Peyer's patch (tissue), 4 donors: ENCODE measurements at places on chromosomes 13 and 19. TPM values are rescaled to one million over a fixed set of nuclear protein-coding genes. Genes with fewer than 3 reads are reported as not detected.
A peak's percentile ranks its signal among the peaks of the same experiment; 100 is the strongest.

- no peaks in the 10 kb centered on the region for H3K27me3 ChIP-seq
- peak overlapping the region; percentile 83 for H3K27ac ChIP-seq
These were observed 437 bp downstream of the SUCLA2 start for GRCh38 chr13:48000559-48001113.

The PSG7 gene
- not detected for total RNA-seq

DNA sequence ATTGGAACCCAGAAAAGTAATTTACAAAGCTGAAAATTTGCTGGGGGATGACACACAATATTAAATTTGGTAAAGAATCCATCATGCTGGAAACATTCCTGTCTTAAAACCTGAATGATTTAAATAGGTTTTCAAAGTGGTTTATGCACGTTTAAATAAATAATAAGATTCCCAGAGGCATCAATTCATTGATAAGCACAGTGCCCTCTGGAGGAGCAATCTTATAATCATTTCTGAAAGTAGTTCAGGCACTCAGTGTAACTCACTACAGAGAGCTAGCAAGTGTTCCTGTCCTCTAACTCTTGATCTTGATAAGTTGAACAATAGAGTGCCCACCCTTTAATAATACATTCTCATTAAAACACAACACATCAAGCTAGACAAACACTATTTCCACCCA is 43.5 kb upstream of the SHISA2 start:
- no peak for DNase-seq
- no peaks in the 10 kb centered on the region for H3K27me3 ChIP-seq
- no peaks in the 10 kb centered on the region for H3K4me1 ChIP-seq
- no peak overlapping the region for H3K27ac ChIP-seq
- H3K4me3 ChIP-seq: no peak overlapping the region

The GNA15 gene
- not detected for total RNA-seq

The PSG11 gene
- not detected for total RNA-seq

DNA sequence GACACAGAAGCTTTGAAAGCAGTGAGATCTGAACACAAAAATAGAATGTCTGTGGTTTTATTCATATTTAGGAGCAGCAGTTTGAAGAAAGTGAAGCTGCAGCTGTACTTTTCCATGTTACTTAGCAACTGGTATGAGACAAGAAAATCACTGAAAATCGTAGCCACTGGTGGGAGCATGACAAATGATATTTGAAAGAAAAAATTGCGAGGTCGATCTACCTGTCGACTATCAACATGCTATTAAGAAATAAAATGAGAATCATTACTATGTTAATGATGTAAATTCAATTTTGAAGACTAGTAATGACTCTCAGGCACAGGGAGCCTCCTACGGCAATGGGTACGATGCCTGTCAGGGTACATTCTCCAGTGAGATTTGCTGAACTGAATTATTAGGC is 436.4 kb downstream of the SLITRK5 start:
- no peaks in the 10 kb centered on the region for H3K4me1 ChIP-seq
- no peak for DNase-seq
- H3K27ac ChIP-seq: no peak overlapping the region
- H3K36me3 ChIP-seq: no peaks in the 10 kb centered on the region
- H3K27me3 ChIP-seq: no peaks in the 10 kb centered on the region
- H3K4me3 ChIP-seq: no peak overlapping the region

The USHBP1 gene
- 2.1 TPM for total RNA-seq

DNA sequence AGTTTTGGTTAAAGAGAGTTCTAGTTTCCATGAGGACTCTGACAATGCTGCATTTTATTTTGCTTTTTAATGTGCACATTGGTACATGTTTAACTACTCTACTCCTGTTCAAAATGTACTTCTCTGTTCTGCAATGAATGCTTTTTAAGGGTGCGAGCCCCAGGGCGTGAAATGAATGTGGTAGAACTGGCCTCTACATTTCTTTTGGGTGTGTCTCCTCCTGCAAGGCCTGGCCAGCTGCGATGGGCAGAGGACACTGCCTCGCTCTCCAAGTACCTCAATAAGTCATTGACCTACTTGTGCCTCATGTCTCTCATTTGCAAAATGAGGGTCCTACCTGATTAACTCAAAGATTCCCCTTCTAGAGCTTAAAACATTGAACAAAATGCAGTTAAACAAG is 6.7 kb downstream of the RGS9BP start:
- no peak overlapping the region for H3K27ac ChIP-seq
- H3K27me3 ChIP-seq: no peaks in the 10 kb centered on the region
- DNase-seq: no peak
- no peak overlapping the region for H3K4me3 ChIP-seq
- no peaks in the 10 kb centered on the region for H3K4me1 ChIP-seq

The ONECUT3 gene
- total RNA-seq: not detected

- no peaks in the 10 kb centered on the region for H3K4me1 ChIP-seq
- no peak overlapping the region for H3K27ac ChIP-seq
- no peaks in the 10 kb centered on the region for H3K27me3 ChIP-seq
These were observed 38.4 kb upstream of the TCF3 start for GRCh38 chr19:1690699-1691307.

DNA sequence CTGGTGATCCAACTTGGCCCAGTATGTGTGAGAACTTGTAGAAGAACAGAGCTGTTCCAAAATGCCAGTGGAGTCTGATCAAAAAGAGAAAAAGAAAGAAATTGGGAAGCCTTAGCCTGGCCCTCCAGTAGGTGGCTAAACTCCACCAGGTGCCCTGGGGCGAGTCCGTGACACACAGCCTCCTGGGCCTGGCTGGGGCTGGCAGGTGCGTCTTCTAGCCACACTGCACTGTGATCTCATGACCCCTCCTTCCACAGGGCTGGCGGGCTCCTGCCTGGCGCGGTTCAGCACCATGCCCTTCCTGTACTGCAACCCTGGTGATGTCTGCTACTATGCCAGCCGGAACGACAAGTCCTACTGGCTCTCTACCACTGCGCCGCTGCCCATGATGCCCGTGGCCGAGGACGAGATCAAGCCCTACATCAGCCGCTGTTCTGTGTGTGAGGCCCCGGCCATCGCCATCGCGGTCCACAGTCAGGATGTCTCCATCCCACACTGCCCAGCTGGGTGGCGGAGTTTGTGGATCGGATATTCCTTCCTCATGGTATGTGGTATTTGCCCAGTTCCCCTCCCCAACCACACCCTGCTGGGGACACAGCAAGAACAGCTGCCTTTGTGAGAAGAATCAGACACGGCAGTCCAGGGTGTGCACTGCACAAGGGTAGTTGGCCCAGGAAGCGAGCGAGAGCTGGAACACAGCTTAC is 53.7 kb downstream of the RAB20 start:
- H3K4me3 ChIP-seq: no peak overlapping the region
- DNase-seq: no peak
- H3K4me1 ChIP-seq: no peaks in the 10 kb centered on the region
- H3K27me3 ChIP-seq: no peaks in the 10 kb centered on the region
- H3K27ac ChIP-seq: no peak overlapping the region
- no peaks in the 10 kb centered on the region for H3K36me3 ChIP-seq

- no peaks in the 10 kb centered on the region for H3K27me3 ChIP-seq
These were observed 16.8 kb downstream of the FLT1 start for GRCh38 chr13:28478127-28478526.

DNA sequence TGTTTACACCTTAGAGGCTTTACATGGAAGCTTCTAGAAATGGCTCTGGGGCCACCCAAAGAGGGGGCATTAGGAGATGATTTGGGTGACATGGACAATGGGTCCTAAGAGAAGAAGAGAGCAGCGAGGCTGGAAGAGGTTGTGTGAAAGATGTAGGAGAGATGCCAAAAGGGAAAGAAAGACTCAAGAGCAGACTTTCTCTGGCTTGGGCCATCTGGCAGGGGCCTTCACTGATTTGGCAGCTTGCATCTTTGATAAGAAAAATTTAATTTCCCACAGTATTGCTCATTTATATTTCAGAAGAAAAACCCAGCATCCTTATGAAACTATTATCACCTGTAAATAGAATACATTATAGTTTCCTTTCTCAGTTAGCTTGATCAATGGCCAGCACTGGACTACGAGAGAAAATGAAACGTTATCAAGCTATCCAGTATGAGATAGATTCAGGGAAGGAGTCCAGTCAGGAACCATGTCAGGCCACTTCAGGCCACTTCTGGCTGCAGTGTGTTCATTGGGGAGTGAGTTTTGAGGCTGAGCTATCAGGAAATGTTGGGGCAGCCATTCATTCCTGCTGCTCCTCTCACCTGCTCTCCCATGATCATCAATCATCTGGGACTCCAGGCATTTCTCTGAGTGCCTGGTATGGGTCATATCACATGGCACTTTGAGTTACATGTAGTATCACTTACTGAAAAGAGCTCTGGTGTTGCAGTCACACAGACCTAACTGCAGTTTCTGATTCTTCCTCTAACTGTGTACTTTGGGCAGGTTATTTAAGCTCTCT is 10.3 kb downstream of the SCEL start:
- H3K36me3 ChIP-seq: no peaks in the 10 kb centered on the region
- no peaks in the 10 kb centered on the region for H3K4me1 ChIP-seq
- no peak overlapping the region for H3K27ac ChIP-seq
- no peaks in the 10 kb centered on the region for H3K27me3 ChIP-seq
- H3K4me3 ChIP-seq: no peak overlapping the region
- DNase-seq: no peak

The PSG5 gene
- not detected for total RNA-seq

DNA sequence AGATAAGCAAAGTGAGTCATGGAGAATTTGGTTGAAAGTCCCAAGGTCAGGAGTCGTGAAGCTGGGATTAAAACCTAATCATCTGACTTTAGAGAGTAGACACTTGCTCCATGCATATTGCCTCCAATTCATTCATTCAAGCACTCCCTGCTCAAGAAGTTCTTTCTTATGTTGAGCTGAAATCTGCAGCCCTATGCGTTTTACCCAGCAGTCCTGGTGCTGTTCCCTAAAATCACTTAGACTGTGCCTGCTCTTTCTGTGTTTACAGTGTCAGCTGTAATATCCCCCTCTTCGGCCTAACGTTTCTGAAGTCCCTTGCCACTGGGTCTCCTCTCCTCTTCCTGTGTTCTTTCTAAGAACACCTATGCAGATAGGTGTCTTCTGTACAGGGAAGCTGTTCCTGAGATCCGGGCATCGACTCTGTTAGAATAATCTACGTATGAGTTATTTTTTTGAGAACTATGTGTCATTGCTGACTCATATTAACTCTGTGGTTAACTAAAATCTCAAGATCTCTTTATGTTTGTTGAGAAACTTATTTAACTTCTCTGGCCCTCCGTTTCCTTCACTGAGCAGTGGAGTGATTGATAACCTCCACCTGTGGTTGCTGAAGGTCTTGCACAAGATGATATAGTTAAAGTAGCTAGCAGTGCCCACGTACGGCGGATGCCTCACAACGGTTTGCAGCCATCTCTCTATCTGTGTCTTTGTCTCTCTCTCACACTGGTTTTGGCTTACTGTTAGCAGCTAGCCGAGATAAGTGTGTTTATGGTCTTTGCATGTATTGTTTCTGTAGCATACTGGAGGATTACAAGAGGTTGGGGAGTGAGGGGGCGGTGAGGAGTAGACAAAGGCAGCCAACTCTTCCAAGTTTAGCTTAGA is 4.7 kb downstream of the ALOX5AP start:
- H3K27ac ChIP-seq: peak overlapping the region; percentile 53
- H3K4me1 ChIP-seq: peaks cover 17% of the 10 kb centered on the region
- DNase-seq: no peak

The FCHO1 gene
- total RNA-seq: 41.3 TPM

The ZMYM2 gene
- 91.0 TPM for total RNA-seq

- no peaks in the 10 kb centered on the region for H3K4me1 ChIP-seq
- no peaks in the 10 kb centered on the region for H3K36me3 ChIP-seq
- H3K27ac ChIP-seq: no peak overlapping the region
- no peaks in the 10 kb centered on the region for H3K27me3 ChIP-seq
These were observed 35.0 kb downstream of the B3GLCT start for GRCh38 chr13:31234729-31235128.

The JSRP1 gene
- total RNA-seq: not detected

- no peaks in the 10 kb centered on the region for H3K27me3 ChIP-seq
- DNase-seq: peak; percentile 67
- peak within 1 kb of the TSS; percentile 98 for H3K27ac ChIP-seq
- H3K4me1 ChIP-seq: peaks cover 9% of the 10 kb centered on the region
- peak within 1 kb of the TSS; percentile 97 for H3K4me3 ChIP-seq
These were observed at the start of gene CUL4A for GRCh38 chr13:113209336-113209758. Gene CUL4A (plus strand): TSS chr13:113209613. CDS start chr13:113209628, 15 bp downstream.

DNA sequence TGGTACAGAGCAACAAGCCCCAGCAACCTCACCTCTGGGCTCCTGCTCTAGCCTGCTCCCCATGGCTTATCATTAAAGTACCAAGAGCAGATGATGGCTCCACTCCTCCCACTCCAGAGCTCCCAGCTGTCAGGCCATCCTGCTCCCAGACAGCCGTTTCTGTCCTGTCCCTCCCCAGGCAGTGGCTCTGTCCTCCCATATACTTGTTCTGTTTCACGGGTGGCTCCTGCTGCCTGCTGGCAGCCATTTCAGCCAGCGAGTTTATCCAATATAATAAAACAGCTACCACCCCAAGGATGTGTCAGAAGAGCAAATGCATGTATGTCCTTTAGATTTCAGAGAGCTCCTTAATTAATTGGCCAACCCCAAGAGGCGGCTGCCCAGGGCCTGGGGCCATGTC is 79.4 kb upstream of the VSTM2B start:
- no peak overlapping the region for H3K4me3 ChIP-seq
- H3K27me3 ChIP-seq: no peaks in the 10 kb centered on the region

The HIPK4 gene
- total RNA-seq: not detected

- H3K4me1 ChIP-seq: no peaks in the 10 kb centered on the region
- no peak overlapping the region for H3K4me3 ChIP-seq
- no peaks in the 10 kb centered on the region for H3K36me3 ChIP-seq
- no peak overlapping the region for H3K27ac ChIP-seq
- no peaks in the 10 kb centered on the region for H3K27me3 ChIP-seq
These were observed 38.0 kb upstream of the ATP12A start for GRCh38 chr13:24642219-24642618.

DNA sequence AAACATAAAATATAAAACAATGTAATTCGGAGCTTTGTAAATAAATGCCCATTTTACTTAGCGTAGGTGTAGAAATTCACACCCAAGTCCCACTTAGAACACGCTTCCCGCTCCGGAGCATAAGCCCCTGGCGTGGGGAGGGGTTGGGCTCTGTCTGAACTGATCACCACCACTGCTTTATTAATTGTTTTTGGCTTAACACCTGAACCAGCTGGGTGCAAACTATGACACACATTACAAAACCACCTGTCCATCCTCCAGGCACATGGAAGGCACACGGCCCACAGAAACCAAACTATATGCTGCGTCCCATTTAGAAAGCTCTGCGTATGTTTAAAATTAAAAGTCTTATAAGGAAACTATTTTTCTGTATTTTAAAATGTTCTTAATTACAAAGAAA is 25.9 kb downstream of the RASA3 start:
- no peaks in the 10 kb centered on the region for H3K36me3 ChIP-seq
- peaks cover 18% of the 10 kb centered on the region for H3K4me1 ChIP-seq
- H3K27me3 ChIP-seq: no peaks in the 10 kb centered on the region
- H3K4me3 ChIP-seq: no peak overlapping the region
- no peak overlapping the region for H3K27ac ChIP-seq
- DNase-seq: no peak

The KCNN4 gene
- 31.5 TPM for total RNA-seq
